ENCODE measurements at places on chromosomes 12 and 14.

- DNase-seq: no peak
These were observed 13.4 kb downstream of the PSEN1 start for GRCh38 chr14:73149753-73150152.

- no peak for DNase-seq
These were observed 17.8 kb downstream of the TRIP11 start for GRCh38 chr14:92022036-92022435.

- no peak for DNase-seq
These were observed 36.3 kb upstream of the STK38L start for GRCh38 chr12:27207615-27208413.

GRCh38 chr12:52403561-52403960, 2.6 kb downstream of the KRT82 start:
- DNase-seq: no peak

DNA sequence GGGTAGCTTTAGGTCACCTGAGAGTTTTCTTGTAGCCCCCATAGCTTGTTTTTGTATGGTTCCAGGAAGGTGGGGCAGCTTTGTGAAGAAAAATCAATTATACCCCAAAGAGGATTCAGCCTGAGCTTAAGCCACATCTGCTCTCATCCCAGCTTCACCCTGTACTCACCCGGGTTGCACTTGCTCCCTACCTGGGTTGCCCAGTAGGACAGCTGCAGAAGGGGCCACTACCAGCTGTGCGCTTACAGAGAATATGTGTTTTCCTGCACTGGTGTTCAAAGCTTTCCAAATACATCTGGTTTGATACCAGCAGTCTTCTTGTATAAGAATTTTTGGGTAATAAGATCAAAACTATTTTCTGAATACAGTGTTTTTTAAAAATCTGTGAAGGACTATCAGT, 3.0 kb upstream of the SLC38A1 start:
- no peak for DNase-seq

GRCh38 chr14:59318908-59319307, 130.4 kb downstream of the DAAM1 start:
- DNase-seq: no peak

GRCh38 chr12:111404362-111405148, 1.2 kb upstream of the SH2B3 start:
- no peak for DNase-seq

GRCh38 chr12:118958520-118958919, 22.8 kb upstream of the SRRM4 start:
- DNase-seq: no peak

DNA sequence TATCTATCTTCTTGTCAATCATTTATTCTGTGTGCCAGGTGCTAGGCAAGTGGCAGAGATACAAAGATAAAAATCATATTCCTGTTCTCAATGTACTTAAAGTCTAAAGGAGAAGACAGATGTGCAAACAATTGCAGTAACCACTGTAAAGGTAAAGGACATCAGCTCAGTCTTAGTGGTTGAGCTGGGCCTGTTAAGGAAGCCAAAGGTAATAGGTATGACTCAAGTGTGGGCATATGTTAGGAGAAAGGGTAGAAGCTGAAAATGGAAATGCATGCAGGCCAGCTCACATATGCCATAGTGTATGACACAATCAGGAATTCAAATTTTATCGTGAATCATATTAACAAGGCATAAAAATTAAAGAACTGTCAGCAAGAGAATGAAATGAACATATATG, 49.8 kb downstream of the FAR2 start:
- DNase-seq: no peak

GRCh38 chr12:22360774-22361173, 26.3 kb upstream of the ST8SIA1 start:
- DNase-seq: no peak

GRCh38 chr12:100778967-100779590, 15.5 kb upstream of the ANO4 start:
- no peak for DNase-seq

GRCh38 chr12:1579651-1580435, 14.5 kb downstream of the FBXL14 start:
- DNase-seq: no peak

DNA sequence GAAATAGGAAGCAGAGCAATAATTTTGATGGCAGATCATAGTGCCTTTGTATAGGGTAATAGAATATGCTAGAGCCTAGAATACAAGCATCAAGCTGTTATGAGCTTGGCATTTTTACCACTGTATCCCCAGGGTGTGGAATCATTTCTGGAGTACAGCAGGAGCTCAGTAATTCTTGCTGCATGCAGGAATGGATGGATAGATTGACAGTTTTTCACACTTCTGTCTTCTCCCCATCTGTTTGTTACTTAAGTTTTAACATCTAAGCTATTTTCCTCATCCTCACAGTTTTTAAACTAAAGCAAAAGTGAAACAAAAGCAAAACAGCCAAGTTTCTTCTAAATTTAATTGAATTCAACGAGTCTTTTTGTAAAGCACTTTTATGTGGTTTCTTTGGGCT, 32.6 kb downstream of the ALG10 start:
- no peak for DNase-seq

- DNase-seq: no peak
These were observed 59.2 kb downstream of the BICDL1 start for GRCh38 chr12:120048263-120048662.

- no peak for DNase-seq
These were observed 1785.1 kb upstream of the FLRT2 start for GRCh38 chr14:83744891-83745290.

DNA sequence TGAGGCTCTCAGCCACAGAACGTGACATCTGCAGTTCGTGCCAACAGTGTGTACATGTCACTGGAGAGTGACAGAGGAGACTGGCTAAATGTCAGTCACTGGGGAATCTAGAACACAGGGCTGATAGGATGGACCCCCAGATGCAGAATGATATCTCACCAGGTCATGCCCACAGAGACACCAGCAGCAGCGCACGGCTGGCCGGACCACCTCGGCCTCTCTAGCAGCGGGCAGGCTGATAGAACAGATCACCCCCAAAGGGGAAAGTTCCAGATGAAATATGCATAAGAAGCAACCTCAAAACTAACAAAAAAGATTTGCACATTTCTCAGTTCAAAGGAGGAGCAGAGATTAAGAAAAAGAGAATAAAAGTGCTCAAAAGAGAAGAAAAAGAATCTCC, 266.5 kb downstream of the SEC23A start:
- DNase-seq: no peak

DNA sequence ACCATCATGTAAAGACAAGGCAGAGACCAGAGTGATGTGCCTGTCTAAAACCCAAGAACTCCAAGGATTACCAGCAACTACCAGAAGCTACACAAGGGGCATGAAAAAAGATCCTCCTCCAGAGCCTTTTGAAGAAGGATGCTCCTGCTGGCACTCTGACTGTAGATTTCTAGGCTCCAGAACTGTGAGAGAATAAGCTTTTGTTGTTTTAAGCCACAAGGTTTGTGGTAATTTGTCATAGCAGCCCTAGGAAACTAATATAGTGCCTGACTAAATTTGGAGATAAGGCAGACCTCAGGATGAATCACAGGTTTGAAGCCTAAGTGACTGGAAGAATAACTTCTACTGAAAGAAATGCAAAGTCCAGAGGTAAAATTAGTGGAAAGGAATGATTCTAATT, 132.9 kb downstream of the CEP83 start:
- peak; percentile 31 for DNase-seq

GRCh38 chr14:56147449-56147848, 29.2 kb downstream of the PELI2 start:
- DNase-seq: no peak

- DNase-seq: no peak
These were observed 76.5 kb upstream of the CLMN start for GRCh38 chr14:95396221-95396620.

GRCh38 chr14:90616313-90616712, 199.9 kb downstream of the TTC7B start:
- DNase-seq: no peak
